ENCODE measurements at places on chromosomes 13 and 19.

DNA sequence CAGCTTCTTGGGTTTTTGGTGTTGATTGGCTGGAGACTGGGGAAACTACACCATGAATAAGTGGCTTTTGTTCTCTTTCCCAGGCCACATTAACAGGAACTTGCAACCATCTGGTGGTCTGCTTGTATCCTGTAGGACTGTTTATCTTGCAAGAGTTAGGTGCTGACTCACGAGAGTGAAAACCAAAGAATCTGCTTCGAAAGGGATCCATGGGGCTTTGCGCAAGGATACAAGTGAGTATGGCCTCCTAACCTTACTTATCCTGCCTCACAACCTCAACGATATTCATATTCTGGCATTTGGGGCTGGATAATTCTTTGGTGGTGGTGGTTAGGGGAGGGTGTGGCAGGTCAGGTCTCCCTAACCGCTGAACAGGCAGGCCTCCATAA is 4.7 kb upstream of the SIGLECL1 start:
- no peak for DNase-seq

DNA sequence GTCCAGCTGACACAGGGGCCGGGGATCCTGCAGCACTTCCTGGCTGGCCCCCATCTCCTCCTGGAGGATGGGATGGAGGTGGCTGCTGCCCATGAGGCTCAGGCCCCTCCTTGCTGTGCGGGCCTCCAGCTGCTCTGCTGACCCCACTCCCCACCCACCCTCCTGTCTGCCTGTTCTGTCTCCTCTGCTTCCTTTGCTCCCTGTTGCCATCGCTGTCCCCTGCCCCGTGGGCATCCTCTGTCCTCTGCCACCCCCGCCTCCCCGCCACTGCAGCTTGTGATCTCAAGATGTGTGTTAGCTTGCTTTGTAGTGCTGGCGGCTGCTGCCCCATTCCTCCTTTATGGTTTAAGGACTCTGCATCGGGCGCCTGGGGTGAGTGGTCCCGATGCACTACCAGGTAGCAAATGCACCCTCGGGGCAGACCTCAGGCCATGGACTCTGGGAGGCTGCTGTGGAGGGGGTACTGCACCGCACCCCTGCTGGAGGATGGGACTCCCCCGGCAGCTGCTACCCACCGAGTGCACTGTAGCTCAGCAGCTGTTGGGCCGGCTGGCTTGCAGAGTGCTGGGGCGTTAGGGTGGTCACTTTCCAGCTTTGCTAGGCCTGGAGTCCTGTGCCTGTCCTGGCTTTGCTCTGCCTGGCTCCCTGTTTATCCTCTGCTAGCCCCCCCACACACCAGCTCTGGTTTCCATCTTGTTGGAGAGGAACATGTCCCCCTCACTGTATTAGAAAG is 15.8 kb upstream of the C19orf33 start:
- no peak for DNase-seq

- DNase-seq = peak; percentile 90
These were observed at the start of gene MAP2K2 for GRCh38 chr19:4123615-4124568. Gene MAP2K2, minus strand, starts transcription at chr19:4124122. Its CDS starts 247 bp downstream, at chr19:4123875.

- DNase-seq = no peak
These were observed 28.7 kb downstream of the CYSLTR2 start for GRCh38 chr13:48682436-48682835.

GRCh38 chr13:93740334-93740733 is 513.7 kb downstream of the GPC6 start:
- DNase-seq = no peak

DNA sequence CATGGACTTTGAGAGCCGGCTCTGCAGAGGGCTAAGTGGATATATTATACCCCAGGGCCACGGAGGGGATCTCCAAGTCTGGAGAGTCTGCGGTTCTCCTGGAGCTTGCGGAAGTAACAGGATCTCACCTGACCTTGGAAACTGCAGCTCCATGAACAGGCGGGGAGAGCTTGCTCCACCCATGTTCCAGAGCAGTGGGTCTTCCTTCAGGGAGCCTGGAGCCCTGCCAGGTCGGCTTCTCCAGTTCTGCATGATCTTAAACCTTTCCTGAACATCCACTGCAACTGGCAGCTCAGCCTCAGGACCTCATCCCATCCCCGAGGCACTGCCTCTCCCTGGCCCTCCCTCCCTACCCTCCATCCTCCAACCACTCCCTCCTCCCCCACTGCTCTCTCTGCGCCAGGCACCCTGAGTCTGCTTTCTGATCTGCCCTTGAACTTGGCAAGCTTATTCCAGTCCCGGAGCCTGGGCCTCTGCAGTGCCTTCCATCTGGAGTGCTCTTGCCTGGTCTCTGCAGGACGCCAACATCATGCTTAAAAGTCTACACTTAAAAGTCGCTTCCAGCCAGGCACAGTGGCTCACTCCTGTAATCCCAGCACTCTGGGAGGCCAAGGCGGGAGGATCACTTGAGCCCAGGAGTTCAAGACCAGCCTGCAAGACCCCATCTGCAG is 13.2 kb downstream of the ATCAY start:
- no peak for DNase-seq
